Head of caudate nucleus (tissue), 42 donors: ENCODE measurements at places on chromosomes 11 and 22.
A peak's percentile ranks its signal among the peaks of the same experiment; 100 is the strongest.

DNA sequence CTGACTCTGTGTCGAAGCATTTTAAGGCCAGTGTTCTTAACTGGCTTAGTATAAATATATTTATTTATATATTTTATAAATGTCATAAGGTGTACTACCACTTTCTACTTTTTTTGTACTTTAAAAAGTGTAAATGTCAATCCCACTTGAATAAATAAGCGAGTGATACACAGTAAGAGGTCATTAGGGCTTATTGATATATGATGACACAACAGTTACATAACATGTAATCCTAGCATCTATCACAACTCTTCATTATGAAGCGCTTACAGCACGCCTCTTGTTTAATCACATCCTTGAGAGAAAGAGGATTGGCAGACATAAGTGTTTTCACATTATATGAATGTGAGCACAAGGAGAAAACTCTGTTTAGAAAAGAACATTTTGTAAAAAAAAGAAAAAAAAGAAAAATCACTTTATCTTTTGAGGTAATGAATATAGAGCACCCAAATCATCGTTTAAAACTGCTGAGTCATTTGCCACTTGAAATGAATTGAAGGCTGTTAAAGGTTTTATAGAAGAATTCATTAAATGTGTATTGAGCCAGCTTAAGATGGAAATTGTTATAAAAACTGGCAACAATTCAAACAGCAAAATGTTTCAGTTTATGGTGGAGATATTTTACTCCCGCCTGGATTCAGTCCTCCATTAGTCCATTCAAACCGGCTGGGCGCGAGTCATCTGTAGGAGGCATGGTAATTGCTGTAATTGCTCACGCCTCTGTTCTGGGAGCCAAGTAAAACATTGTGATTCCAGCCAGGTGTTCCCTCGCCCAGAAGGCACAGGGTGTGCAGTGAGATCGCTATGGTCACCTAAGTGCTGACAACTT, 627.3 kb upstream of the KIRREL3 start:
- DNase-seq: no peak

GRCh38 chr11:124740277-124740882, 638 bp downstream of the NRGN start:
- peak; percentile 37 for DNase-seq

DNA sequence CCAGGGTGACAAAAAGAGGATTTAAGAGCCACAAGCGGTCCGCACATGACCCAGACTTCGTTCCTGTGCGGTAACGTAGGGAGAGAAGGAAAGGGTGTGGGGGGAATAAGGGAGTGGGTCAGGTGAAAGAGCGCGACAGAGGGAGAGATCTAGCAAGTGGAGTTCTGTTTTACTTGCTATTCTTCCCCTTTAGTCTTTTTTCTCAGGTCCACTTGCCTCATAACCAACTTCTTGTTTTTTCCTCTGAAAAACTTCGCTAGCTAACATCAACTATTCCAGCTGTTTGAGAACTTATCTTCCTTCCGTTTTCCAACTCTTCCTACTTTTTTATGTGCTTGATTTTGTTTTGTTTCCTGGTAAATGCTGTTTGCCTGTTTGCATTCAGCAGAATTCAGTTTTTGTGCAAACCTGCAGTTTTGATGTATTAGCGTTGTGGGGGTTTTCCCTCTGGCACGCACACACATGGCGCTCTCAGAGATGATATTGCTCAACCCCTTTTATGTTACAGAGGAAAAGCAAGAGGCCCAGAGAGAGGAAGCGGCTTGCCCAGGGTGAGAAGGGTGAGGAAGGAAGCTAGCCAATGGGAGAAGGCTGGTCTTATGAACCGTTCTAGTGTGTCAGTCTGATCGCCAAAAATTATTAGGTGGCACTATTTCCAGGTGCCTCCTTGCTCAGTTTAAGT, 592 bp upstream of the CTSC start:
- peak; percentile 17 for DNase-seq

DNA sequence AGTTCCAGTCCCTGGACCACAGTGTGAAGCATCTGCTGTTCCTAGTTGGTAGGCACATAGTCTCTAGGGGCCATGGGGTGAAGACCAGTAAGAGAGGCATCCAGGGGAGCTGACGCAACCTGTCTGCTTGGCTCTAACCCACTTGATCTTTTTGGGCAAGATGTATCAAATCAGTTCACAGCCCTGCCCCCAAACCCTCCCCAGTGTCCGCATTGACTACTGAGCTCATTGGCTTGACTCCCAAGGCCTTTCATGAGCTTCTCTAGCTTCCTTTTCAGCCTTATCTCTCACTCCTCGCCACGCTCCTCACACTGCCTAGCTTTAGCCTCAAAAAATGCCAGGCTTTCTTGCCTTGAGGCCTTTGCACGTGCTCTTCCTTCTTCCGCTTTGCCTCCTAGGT, 29.7 kb upstream of the ABCC8 start:
- no peak for DNase-seq
